ENCODE measurements at places on chromosomes 2 and 18.
A peak's percentile ranks its signal among the peaks of the same experiment; 100 is the strongest.

GRCh38 chr2:95041060-95041823 lies 15.7 kb downstream of the MAL start:
- no peak for DNase-seq

DNA sequence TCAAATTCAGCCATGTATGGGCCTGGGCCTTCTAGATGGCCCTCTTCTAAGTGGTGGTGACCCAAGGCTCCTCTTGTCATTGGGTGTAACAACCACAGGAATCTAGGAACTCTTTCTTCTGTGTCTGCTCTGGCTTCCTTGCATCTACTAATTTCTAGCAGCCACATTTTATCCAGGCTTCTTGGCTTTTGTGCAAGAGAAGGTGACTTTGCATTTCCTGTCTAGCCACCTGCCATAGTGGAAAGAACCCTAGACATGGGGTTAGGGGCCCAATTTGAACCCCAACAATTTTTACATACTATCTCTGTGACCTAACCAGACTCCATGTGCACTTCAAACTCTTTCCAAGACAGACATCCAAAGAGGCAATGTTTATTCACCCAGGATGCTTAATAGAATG lies 25.1 kb downstream of the SMYD1 start:
- DNase-seq = no peak

GRCh38 chr2:71922499-71923142 lies 225.0 kb downstream of the CYP26B1 start:
- peak; percentile 3 for DNase-seq

DNA sequence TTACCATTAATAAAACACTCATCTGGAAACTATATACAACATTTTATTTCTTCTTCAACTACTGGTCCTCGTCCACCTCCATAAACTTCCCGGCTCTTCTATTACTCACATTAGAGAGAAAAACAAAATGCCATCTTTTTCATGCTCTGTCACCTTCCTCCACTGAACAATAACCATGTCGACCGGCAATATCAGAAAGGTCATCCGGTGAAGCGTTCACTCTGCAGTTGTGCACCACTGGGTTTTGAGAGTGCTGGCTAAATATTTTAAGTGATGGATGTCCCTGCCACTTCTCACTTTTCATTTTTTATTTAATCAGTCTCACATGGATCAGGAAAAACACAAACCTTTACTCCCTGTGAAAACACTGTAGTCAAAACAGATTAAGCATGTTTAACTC lies 48.2 kb downstream of the SPP2 start:
- DNase-seq = no peak

DNA sequence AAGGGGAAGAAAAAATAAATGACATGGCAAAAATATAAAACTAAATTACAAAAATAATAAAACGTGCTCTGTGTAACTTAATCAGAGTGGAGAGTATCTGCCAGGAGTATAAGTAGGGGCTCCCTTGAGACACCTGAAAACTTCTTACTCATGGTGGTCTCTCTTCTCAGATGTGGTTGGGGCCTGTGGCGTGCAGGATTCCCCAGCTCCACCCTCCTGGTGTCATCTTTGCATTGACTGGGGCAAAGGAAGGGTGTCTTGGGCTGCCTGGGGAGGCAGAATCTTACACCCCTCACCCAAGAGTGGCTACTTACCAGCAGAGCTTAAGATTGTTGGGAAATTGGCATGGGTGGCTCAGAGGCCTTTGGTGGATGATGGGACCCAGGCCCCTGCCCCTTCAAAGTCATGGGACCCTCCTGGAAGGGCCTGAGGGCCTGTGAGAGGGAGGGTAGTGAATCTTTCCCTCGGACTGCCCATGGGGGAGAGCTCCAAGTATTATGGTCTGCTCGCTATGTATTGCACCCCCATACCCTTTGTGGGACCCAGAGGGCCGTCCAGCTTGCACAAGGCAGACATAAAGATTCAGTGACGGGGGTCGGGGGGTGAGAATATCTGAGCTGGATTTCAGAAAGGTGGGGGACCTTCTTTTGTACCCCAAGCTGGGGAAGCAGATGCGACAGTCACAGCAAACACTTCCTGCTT lies 6.9 kb upstream of the TRAF3IP1 start:
- DNase-seq = no peak

DNA sequence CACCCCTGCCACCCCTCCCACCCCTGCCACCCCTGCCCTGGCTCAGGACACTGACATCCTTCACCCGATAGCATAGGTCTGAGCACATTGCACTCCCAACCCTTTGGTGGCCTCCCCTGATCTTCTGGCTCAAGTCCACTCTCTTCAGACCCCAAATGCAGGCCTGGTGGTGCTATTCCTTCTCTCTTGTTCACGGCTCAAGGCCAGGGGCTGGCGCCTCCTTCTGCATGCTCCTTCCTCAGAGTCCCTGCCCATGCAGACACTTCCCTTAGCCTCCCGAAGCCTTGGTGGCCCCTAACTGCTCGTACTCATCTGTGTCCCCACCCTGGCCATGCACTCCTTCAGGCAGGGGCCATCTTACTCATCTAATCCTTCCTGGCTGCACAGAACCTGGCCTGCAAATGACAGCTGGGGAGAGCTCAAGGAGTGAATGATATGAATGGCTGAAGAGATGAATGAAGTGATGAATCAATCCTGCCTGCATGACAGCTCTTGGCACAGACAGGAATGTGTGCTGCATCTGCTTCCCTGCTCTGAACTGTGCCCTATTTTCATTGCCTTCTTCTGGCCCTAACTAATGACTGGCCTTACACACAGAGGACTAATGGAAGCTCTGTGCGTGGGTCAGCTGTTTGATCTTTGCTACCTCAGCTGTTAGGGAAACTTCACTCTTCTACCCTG lies 290.8 kb downstream of the DYSF start:
- DNase-seq = no peak

DNA sequence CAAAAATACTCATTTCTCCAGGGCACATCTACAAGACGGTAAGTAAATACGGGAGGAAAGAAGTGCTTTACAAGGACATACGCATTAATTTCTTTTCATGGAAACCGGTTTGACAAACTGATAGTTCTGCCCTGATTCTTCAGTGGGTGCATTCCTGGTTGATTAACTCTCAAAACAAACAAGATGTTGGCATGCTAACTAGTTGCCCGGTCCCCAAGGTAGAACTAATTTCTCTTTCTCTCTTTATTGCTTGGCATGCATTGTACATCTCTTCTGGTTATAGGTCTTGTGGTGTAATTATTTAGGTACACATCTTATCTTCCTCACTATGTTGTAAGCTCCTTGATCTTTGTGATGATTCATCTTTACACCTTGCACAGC lies 46.9 kb upstream of the SPATS2L start:
- DNase-seq = no peak

DNA sequence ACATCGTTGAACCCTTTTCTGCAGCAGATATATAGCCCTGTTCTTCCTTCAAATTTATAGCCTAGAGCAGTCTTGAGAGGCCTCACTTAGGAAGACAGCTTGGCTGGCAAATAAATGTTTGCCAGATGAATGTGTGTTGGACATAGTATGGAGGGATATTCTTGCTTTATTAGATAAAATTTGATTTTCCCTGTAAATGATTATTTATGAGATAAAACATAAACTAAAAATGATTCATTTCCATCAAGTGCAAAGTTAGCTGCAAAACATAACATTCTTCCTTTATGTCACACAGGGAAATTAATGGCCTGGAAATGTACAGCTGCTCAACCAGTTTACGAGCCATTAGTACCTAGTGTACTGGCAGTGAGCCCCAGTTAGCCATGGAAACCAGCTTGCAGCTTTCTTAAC lies 82.5 kb downstream of the LIMS1 start:
- DNase-seq = peak; percentile 48

GRCh38 chr2:152557273-152557888 lies 159.9 kb downstream of the PRPF40A start:
- DNase-seq = no peak

- DNase-seq = no peak
Measured at GRCh38 chr2:3656762-3657721, 958 bp upstream of the ALLC start.

GRCh38 chr2:152425765-152426727 lies 91.1 kb downstream of the FMNL2 start:
- DNase-seq = no peak

DNA sequence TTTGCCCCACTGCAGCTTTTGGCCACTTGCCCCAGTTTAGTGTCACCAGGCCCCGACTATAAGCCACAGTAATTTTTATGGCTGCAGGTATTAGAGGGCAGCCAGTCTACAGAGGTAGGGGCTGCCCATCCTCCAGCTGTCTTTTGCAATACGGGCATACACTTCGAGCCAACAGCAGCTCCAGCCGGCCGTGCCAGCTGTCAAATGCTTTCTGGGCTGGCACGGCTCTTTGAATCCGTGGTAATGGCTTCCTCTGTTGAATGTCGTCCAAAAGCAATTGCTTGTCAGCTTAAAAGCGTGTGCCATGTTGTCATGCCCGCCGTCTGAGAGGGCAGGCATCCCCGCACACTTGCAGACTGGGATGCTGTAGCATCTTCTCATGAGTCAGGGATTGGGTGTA lies 41.3 kb downstream of the BCL2L11 start:
- DNase-seq = no peak

GRCh38 chr2:172804423-172804822 lies 68.8 kb downstream of the RAPGEF4 start:
- DNase-seq = no peak

- no peak for DNase-seq
Measured at GRCh38 chr18:61637905-61638595, 254.8 kb downstream of the RNF152 start.

- no peak for DNase-seq
Measured at GRCh38 chr2:225462945-225463344, 63.4 kb downstream of the NYAP2 start.

GRCh38 chr2:76862901-76863300 lies 659.3 kb downstream of the LRRTM4 start:
- no peak for DNase-seq

All from HEK293T (cell line).